ENCODE measurements at places on chromosomes 5 and 9.

- DNase-seq = no peak
Observed at GRCh38 chr5:135436951-135437418, 10.2 kb downstream of the DCANP1 start.

DNA sequence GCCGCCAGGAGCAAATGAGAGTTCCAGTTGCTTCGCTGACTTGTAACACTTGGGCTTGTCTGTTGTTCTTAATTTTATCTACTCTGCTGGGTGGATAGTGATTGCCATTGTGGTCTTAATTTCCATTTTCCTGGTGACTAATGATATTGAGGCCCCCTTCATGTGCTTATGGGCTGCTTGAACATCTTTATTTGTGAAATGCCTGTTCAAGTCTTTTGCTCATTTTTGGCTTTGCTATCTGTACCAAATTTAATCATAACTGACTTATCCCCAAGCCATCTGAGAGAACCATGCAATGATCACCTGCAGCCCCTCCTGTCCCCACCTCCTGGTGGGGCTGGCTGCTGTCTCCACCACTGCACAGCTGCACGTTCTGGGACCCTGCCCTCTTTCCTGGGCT lies 20.5 kb downstream of the STC2 start:
- DNase-seq = no peak

DNA sequence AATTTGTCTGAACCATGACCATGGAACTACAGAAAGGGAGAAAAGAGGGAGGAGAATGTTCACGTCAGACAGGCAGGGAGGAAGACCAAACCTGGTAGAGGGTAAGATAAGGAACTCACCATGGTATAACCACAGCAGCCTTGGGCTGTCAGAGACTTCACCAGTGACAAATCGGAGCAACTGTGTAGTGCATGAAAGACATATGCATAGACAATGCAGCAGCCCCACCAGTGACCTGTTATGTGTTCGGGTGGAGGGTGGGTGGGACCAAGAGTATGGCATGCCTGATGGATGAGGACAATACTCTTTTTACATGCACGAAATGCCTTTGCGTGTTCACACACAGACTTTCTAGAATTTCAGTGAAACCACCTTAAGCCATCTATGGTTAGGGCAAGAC lies 221.8 kb upstream of the RASEF start:
- no peak for DNase-seq

DNA sequence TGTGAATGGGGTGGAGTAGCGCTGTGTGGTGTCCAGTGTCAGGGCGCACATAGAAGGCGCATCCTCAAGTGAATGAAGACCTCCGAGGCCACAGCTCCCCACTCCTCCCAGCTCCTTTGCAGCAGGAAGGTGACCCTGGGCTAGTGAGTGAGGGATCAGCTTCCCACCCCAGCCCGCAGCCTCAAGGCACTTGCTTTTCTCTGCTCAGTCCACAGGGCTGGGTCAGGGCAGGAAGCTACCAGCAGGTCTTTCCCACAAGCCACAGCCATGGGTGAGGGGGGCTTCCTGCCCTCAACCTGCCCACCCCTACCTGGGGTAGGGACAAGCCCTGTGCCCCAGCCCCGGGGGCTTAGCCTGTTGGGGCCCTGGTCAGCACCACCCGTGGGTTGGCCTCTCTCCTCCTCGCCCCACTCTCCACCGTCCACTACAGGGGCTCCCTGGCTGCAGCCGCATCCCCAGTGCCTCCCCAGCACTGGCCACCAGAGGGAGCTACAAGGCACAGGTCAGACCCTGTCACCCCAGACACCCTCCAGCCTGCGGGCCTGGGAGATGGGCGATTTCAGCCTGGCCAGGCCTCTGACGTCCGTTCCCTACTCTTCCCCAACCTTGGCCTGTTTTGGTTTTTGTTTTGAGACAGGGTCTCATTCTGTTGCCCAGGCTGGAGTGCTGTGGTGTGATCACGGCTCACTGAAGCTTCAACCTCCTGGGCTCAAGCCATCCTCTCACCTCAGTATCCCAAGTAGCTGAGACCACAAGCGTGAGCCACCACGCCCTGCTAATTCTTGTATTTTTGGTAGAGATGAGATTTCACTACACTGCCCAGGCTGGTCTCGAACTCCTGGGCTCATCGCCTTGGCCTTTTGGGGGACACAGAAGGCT lies 1.3 kb upstream of the ABCA2 start:
- no peak for DNase-seq

GRCh38 chr5:157997991-157998504 lies 139.1 kb upstream of the CLINT1 start:
- no peak for DNase-seq

DNA sequence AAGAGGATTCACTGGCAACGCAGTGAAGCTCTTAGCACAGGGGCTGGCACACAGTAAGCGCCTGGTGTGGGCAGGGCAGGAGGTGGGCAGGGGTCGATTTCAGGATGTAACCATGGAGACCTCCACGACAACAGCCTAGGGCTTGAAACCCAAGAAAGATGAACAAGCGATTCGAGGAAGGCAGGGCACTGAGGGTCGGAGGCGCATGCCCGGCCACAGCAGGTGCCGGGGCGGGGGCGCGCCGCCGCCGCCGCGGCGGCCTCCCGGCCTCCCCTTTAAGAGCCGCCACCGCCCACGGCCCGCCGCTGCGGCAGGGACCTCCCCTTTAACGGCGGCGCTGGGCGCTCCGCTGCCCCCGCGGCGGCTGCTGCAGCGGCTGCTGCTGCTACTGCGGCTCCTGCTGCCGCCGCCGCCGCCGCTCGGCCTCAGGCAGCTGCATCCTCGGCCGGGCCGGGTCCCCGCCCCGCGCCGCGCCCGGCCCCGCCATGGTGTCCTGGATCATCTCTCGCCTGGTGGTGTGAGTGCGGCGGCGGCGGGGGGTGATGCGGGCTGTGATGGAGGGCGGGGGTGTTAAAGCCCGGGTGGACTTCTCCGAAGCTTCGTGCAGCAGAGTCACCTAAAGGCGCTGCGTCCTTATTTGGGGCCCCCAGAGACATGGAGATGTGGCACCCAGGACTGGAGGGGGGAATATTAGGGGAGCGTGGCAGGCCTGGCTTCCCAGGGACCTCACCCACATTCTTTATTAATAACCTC lies at the start of gene REEP2:
Gene REEP2 (plus strand): TSS at position 334 of the 753 bp plus-strand sequence. CDS start 152 bp downstream, at position 486.
- DNase-seq = no peak

GRCh38 chr9:109499093-109499630 lies 1.1 kb upstream of the PTPN3 start:
- no peak for DNase-seq

DNA sequence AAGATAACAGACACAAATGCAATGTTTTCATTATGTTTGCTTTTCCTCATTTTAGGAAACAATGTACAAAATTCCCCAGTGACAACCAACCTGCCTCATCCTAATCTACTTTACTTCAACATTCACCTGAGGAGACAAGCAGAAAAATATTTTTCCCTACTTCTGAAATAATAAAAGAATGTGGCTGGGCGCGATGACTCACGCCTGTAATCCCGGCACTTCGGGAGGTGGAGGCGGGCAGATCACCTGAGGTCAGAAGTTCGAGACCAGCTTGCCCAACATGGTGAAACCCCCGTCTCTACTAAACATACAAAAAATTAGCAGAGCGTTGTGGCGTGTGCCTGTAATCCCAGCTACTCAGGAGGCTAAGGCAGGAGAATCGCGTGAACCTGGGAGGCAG lies 36.9 kb downstream of the MYO10 start:
- DNase-seq = no peak

DNA sequence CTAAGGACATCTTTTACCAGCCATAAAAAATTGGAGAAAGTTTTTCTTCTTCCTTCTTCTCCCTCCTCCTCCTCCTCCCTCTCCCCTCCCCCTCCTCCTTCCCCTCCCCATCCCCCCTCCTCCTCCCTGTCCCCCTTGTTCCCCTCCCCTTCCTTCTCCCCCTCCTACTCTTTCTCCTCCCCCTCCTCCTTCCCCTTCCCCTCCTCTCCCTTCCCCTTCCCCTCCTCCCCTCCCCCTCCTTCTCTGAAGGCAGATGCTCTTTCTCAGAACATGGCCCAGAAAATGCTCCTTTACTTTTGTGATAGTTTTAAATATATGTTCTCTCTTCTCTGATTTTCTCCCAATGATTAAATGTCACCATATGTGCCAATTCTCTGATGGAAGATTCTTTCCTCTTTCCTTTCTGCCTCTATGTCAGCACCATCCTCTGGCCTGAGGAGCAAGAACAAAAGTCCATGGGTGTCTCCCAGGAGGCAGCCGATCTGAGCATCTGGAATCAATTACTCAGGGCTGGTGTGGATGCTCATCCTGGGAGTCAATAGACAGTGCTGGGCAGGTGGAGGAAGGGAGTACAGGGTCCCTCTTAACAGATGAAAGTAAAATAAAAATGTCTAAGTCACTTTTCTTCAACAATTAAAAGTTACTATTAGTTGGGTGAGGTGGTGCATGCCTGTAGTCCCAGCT lies 63.0 kb upstream of the GNA14 start:
- DNase-seq = no peak

DNA sequence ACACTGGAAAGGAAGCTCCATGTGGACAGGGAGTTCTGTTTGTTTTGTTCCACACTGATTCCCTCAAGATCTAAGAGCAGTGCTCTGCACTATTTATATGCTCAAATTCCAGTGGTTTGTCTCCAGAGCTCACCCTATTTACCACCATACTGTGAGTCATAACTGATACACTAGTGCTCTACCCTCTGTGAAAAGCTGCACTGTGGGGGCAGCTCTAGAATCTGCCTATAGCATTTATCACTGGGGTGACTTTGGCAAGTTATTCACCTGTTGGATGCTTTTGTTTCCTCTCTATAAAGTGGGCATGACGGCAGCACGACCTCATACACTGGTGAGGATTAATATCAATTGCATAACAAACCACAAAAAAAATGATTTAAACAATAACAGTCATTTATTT lies 307.8 kb downstream of the NR2F1-AS1 start:
- DNase-seq = no peak

GRCh38 chr5:78509145-78509865 lies 139.3 kb downstream of the LHFPL2 start:
- DNase-seq = no peak

- DNase-seq = no peak
Observed at GRCh38 chr5:79241535-79241979, 5.6 kb downstream of the JMY start.

DNA sequence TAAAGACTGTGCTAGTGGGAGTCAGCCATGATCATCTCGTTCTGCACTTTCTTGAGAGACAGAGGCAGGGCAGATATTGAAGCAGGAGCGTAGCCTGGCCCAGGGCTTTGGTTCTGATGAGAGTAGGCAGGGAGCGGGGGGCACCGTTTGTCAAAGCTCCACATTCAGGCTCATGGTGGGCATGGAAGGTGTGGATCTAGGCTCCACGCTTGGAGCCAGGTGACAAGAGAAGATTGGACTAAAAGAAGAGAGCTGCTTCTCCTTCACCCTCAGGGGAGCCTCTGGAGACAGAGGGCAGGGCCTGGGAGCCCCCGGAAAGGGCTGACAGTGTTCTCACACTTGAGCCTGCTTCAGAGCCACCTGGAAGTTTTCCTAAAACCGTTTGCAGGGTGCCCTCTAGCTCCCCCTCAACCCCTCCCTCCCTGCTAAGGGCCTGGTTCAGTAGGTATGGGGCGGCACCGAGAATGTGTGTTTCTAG lies 24.7 kb upstream of the FCN2 start:
- no peak for DNase-seq

GRCh38 chr5:97078958-97079743 lies 63.3 kb downstream of the LIX1 start:
- no peak for DNase-seq

- DNase-seq = no peak
Observed at GRCh38 chr5:159850160-159850559, 66.1 kb upstream of the ADRA1B start.

DNA sequence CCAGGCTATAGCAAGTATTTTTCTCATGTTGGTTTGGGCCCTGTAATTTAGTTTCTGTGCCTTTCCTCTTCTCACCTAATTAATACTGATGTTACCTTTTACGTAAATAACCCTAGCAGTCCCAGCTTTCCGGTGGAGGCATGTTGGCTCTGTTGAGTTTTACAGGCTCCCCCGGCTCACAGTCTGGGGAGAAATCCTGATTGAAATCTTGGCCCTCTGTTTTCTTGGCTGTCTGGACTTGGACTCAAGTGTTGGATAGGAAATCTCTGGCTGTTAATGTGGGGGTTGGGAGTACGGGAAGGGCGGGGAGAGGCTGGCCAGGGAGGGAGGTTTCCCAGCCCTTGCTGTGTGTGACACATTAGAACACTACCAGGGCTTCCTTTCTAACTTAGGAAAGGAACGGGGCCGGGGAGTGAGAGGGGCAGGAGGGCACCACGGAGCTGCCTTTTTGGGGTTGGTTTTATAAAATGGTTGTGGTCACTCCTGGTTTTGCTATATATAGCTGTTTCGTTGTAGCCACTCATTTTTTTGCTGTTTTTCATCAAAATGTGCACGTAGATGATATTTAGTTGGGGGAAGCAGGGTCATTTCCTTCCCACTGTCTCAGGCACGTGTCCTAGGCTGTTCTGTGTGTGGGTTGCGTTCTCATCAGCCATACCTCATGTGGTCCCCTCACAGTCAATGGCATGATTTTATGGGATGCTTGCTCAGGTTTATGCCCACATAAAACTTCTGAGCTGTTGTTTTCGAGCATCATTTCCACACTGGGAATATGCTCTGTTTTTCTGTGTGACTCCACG lies 11.0 kb downstream of the TRIO start:
- no peak for DNase-seq

GRCh38 chr5:87313216-87313615 lies 45.5 kb downstream of the RASA1 start:
- no peak for DNase-seq

GRCh38 chr5:160199410-160199911 lies 29.8 kb upstream of the FABP6 start:
- DNase-seq = no peak

- no peak for DNase-seq
Observed at GRCh38 chr9:136828474-136829140, 13.7 kb upstream of the AJM1 start.

DNA sequence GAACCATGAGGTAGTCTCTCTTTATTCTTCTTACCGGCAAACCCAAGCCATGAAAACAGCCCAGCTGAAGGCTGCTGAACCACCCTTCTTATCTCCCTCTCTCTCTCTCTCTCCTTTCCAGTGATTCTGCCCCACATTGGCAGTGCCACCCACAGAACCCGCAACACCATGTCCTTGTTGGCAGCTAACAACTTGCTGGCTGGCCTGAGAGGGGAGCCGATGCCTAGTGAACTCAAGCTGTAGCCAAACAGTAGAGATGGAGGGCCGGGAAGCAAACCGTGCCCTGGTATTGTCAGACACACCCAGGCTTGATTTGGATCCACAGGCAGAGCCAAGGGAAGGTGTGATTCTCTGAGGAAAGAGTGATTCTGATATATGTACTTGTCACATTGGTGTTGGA lies 14.0 kb downstream of the GRHPR start:
- no peak for DNase-seq

GRCh38 chr5:38265546-38266179 lies 7.3 kb downstream of the EGFLAM start:
- DNase-seq = no peak

- no peak for DNase-seq
Observed at GRCh38 chr9:21995666-21996398, 1.2 kb downstream of the CDKN2B-AS1 start.

Measured in iPS DF 6.9 (cell line).